Mesenteric fat pad (tissue), 1 donor: ENCODE measurements at places on chromosomes 13 and 19.

GRCh38 chr19:591099-591958 is 1.6 kb downstream of the HCN2 start:
- no peak for DNase-seq

GRCh38 chr19:37979547-37980082 is 72.6 kb downstream of the SIPA1L3 start:
- peak; percentile 12 for DNase-seq

- DNase-seq: no peak
These were observed 6.3 kb downstream of the ERICH4 start for GRCh38 chr19:41449079-41449864.

- no peak for DNase-seq
These were observed 43.2 kb downstream of the ZNF571 start for GRCh38 chr19:37551129-37551993.

- no peak for DNase-seq
These were observed 567 bp upstream of the CTU1 start for GRCh38 chr19:51108805-51109146.

DNA sequence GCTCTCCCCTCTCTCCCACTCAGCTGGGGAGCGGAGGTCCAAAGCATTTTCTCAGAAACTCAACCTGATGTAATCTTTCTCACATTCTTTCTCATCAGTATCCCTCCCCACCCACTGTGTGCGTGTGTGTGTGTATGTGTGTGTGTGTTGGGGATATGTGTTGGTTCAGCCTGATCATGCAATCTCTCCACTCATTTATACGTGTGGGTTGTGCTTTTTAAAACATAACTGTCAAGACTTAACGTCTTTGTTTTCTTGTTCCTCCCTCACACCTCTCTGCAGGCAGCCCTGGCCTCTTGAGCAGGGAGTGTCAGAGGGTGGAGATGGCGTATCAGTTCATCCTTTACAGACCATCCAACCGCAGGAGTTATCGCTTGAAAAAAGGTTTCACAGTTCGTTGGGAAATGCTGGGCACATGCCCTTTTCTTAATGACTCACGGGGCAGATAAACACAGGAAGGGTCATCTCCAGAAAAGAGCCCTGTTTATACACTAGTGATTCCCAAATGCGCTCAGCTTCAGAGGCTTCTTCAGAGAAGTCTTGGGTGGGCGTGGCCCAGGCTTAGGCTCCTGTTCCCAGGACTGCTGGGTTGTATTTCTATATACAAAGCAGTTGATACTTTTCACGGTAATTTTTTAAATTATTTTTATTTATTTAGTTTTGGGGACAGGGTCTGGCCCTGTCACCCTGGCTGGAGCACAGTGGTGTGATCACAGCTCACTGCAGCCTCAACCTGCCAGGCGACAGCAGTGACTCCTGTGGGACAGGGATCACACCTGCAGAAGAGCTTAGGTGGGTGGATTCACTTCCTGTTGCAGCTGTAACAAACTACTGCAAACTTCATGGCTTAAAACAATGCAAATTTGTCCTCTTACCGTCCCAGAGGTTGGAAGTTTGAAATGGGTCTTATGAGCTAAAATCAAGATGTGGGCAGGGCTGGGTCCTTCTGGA is 60.3 kb downstream of the CCDC70 start:
- no peak for DNase-seq

- DNase-seq: no peak
These were observed 58.5 kb upstream of the GPR12 start for GRCh38 chr13:26819046-26819445.

DNA sequence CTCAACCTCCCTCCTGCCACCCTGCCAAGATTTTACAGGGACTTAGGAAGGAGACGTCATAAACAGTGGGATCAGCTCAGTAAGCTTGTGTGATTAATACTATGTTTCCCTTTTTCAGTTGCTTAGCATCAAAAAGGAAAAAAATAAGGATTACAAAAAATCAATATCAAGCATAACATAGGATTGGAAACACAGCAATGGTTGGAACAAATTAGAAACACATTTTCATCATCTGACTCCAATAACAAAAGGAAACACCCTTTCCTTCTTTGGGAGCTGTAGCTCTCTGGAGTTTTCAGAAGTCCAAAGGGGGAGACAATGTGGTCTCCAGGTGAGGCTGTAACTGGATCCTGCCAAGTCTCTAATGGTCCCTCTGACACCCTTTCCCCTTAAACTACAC is 233.4 kb downstream of the B3GLCT start:
- DNase-seq: no peak

- DNase-seq: no peak
These were observed 24.5 kb downstream of the DIAPH3 start for GRCh38 chr13:60139272-60139671.

- DNase-seq: no peak
These were observed 69.5 kb downstream of the DACH1 start for GRCh38 chr13:71797517-71797916.

- DNase-seq: no peak
These were observed 67.8 kb downstream of the FAM216B start for GRCh38 chr13:42849200-42849599.

- no peak for DNase-seq
These were observed 2.8 kb downstream of the GFY start for GRCh38 chr19:49427855-49428546.

- no peak for DNase-seq
These were observed 183.1 kb downstream of the LHFPL6 start for GRCh38 chr13:39419876-39420275.

- DNase-seq: no peak
These were observed 12.7 kb upstream of the KL start for GRCh38 chr13:33003458-33004019.

DNA sequence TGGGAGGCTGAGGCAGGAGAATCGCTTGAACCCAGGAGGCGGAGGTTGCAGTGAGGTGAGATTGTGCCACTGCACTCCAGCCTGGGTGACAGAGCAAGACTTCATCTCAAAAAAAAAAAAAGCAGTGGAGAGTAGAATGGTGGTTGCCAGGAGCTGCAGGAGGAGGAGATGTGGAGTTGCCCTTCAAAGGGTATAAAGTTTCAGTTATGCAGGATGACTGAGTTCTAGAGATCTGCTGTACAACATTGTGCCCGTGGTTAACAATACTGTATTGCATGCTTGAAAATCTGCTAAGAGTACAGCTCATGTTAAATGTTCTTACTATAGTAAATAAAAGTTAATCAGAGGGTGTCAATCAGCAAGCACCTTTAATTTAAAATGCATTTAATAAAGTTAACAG is 28.4 kb upstream of the LATS2 start:
- no peak for DNase-seq

DNA sequence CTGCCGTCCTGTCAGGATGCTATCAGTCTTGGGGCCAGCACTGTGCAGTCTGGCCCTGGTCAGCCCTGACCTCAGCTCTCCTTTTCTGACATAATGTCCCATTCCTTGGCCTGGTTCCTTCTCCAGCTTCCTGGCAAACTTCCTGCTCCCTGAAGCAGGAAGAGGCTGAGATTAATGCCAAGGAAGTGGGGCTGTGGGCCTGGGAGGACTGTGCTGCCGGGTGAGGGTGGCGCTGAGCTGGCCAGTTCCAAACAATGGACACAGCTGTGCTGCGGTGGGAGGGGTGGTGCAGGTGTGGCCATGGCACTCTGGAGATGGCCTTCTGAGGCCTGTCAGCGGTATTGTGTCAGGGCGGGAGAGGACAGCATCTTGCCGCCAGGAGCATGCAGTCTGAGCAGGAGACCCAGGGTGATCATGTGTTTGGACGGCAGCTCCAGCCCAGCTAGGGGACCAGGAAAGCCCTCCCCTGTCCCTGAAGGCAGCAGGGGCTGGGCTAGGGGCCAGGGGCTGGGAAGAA is 30.9 kb downstream of the TUBA3C start:
- DNase-seq: peak; percentile 76

DNA sequence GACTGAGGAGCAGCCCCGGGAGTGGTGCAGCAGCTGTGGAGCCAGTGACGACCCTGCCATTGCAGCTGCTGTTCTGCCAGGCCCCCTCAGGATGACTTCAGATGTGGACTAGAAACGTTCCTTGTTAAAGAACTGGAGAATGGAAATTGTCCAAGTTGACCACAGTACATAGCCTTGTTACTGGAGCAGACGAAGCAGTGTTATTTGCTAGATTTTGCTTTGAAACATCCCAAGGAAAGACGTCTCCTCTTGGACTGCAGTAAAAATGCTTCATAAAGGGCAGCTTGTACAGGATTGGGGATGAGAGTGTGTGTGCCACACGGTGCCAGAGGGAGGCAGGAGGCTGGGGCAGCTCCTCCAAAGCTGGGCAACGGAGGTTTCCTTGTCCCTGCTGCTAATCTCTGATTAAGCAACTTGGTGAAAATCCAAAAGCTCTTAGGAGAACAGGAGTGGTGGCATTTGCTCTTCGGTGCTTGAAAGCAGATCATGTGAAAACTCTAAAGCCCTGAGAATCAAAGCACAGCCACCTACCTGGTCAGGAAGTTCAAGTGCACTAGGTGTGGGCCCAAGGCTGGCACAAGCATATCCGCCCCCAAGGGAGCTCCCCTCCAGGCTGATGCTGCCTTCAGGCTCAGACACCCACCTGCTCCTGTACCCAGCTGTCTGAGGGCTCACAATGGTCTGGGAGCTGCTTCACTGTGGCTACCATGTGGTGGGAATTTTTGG is 34.5 kb downstream of the SHISA2 start:
- no peak for DNase-seq

- DNase-seq: no peak
These were observed 158.2 kb downstream of the NALCN start for GRCh38 chr13:101258071-101258470.

- no peak for DNase-seq
These were observed 284.2 kb downstream of the POU4F1 start for GRCh38 chr13:78319101-78319627.

DNA sequence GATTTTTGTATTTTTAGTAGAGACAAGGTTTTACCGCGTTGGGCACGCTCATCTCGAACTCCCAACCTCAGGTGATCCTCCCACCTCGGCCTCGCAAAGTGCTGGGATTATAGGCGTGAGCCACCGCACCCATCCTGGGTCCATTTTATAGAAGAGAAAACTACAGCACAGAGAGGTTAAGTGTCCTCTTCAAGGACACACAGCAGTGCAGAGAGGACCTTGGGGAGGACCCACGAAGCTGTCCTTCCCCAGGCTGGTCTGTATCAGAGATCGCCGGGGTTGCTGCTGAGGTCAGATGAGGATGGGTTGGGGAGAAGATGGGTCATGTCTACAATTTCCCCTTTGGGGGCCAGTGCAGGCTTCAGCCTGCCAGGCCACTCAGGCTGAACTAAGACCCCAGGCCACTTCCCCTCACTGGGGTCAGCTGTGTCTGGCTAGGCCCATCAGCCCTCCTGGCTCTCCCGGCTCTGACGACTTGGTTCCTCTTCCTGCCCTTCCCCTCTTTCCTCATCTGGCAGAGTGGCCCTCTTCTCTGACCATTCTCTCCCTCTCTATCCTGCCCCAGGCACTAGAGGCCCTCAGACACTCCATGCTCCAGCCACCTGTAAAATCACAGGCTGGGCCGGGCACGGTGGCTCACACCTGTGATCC is 9.6 kb downstream of the MYO1F start:
- no peak for DNase-seq

DNA sequence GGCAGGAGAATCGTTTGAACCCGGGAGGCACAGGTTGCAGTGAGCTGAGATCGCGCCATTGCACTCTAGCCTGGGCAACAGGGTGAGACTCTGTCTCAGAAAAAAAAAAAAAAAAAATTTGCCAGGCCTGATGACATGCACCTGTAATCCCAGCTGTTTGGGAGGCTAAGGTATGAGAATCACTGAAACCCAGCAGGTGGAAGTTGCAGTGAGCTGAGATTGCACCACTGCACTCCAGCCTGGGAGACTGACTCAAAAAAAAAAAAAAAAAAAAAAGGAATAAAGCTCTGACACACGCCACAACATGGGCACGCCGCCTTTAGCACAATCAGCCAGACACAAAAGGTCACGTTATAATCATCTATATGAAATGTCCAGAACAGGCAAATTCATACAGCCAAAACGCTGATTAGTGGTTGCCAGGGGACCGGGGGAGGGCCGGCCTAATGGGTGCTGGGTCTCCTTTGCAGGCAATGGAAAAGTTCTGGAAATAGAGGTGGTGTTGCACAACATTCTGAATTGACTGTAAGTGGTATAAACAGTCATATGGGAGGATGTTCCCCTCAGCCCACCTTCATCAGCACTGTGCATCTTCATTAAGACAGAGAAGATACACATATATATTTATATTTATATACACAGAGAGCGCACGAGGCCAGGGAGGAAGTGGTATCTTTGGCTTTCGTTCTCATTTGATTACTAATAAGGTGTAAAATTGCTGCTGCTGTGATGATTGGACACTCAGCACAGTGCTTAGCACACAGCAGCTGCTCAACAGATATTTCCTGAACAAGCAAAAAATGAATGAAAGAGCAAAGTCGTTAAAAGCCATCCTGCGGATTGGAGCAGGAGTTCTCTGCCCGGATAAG is 3.8 kb downstream of the HSPBP1 start:
- no peak for DNase-seq

GRCh38 chr13:49314344-49314882 is 66.7 kb downstream of the CDADC1 start:
- no peak for DNase-seq

- DNase-seq: no peak
These were observed 1.3 kb upstream of the AKT2 start for GRCh38 chr19:40286235-40286970.

DNA sequence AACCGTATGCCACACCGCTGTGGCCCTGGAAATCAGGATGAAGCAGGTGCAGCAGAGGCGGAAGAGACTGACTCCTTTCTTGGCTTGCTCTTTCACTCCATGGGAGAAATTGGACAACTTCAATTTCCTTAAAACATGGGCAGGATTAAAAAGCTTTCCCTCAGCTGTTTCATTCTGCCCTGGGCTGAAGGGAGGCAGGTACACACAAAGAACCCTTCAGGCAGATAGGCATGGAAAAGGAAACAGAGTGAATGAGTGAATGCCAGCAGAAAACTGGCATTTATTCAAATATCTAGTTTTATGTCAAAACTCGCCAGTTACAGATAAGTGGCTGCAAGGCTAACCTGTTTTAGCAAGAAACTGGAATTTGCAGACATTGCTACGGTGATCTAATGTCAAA is 71.0 kb upstream of the SLC15A1 start:
- no peak for DNase-seq

DNA sequence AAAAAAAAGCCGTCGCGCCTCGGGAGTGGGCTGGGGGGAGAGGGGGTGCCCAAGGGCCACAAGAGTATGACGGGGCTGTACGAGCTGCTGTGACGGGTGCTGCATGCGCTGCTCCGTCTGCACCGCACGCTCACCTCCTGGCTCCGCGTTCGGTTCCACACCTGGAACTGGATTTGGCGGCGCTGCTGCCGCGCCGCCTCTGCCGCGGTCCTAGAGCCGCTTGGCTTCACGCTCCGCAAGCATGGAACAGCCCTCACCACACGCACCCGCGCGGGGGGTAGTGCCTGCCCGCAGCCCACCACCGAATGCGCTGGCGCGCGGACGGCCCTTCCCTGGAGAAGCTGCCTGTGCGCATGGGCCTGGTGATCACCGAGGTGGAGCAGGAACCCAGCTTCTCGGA is 18.8 kb downstream of the C1QTNF9 start:
- no peak for DNase-seq

DNA sequence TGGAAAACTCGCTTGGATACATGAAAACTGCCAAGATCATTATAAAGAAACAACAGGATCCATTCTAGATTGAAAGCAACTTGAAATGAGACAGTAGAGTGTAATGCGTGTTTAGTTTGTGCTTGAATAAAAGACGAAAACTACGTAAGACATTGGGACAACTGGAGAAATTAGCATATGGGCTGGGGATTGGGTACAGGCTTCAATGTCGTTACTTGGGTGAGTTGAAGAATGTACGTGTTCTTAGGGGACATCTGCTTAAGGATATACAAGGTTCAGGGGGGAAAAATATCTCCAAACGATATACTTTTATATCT is 471 bp upstream of the ERVK3-1 start:
- DNase-seq: no peak
